ENCODE measurements at places on chromosomes 5 and 9.

DNA sequence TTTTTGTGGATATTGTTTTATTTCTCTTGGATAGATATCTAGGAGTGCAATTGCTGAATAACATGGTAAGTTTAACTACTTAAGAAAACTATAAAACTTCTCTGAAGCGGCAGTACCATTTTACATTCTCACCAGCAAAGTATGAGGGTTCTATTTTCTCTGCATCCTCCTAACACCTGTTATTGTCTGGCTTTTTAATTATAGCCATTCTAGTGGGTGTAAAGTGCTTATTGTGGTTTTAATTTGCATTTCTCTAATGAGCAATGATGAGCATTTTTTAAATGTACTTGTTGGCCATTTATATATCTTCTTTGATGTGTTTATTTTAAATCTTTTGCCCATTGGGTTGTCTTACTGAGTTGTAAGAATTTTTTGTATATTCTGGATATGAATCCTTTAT, 28.7 kb downstream of the SMIM32 start:
- DNase-seq, result no peak

DNA sequence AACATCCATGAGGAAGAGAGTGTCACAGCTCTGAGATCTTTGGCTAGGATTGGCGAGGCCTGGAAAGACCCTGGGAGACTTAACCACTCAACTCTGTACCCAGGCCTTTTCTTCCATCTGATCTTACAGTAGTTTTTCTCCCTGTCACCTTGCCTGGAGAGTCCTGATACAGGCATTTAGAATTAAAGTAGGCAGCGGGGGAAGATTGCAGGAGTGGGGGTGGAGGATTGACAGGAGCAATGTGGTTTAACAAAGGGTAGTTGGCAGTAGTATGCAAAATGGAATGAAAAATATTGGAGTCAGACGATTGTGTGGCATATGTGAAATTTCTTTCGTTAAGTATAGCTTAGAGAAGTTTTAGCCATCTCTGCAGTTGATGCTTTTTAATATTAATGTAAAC, 16.9 kb downstream of the TMEFF1 start:
- DNase-seq, result no peak

DNA sequence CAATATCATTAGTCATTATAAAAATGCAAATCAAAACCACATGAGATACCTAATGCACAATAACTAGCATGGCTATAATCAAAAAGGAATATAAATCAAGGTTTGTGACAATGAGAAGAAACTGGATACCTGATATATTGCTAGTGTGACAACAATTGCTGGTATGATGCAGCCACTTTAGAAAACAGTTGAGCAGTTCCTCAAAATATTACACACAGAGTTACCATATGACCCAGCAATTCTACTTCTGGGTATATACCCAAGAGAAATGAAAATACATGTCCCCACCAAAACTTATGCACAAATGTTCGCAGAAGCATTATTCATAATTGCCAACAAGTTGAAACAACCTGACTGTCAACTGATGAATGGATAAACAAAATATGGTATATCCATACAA, 339.7 kb upstream of the POU5F2 start:
- DNase-seq, result no peak

- no peak for DNase-seq
Measured at GRCh38 chr5:132525299-132525724, 18.0 kb downstream of the IL5 start.

DNA sequence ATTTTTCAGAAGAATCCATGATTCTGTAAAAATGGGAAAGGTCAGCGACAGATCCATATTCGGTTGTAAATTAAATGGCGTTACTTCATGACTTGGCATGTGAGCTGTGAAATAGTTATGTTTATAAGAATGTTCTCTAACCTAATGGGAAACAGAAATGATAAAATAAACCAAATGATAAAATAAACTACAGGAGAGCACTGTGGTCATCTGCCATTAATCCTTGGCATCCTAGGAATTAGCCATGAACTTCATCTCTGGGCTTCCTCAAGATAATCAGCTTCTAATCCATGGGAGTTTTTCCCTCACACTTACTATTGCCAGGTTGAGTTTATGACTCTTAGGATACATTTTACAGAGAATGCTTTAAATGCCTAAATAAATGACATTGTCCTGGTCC, 94.6 kb upstream of the SLC30A5 start:
- no peak for DNase-seq

GRCh38 chr5:44983006-44983405, 174.3 kb downstream of the MRPS30 start:
- no peak for DNase-seq

- DNase-seq, result no peak
Measured at GRCh38 chr5:123709422-123709821, 197.4 kb downstream of the CSNK1G3 start.

GRCh38 chr9:18531136-18532065, 57.4 kb downstream of the ADAMTSL1 start:
- no peak for DNase-seq

DNA sequence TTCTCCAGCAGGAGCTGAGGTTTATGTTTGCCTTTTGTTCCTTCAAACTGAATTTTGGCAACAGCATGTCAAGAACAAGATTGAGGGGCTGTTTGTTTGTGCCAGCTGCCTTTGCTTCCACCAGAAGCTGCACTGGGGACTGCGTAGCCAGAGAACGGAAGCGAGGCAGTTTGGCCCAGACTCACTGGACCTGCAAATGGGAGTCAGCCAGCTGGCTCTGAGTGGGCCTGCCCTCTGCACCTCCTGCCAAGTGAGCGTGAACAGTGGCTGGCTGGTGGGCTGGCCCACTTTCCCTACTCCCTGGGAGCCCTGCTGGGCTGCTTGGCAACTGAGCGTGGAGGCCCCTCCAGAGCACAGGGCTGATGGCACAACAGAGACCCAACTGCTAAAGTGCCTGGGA, 111.6 kb downstream of the GALNT10 start:
- DNase-seq, result no peak

GRCh38 chr5:41071975-41072374, 833 bp upstream of the MROH2B start:
- no peak for DNase-seq

- peak; percentile 96 for DNase-seq
Measured at GRCh38 chr9:133347985-133348717, at the start of the genes MED22 and RPL7A. MED22 (minus strand) TSS chr9:133348131; CDS start chr9:133346662, 1,469 bp downstream. RPL7A (plus strand) TSS chr9:133348218; CDS start chr9:133348244, 26 bp downstream.

GRCh38 chr5:4058899-4059298, 463.3 kb downstream of the IRX1 start:
- no peak for DNase-seq

- DNase-seq, result no peak
Measured at GRCh38 chr5:126234563-126235195, 188.5 kb upstream of the GRAMD2B start.

DNA sequence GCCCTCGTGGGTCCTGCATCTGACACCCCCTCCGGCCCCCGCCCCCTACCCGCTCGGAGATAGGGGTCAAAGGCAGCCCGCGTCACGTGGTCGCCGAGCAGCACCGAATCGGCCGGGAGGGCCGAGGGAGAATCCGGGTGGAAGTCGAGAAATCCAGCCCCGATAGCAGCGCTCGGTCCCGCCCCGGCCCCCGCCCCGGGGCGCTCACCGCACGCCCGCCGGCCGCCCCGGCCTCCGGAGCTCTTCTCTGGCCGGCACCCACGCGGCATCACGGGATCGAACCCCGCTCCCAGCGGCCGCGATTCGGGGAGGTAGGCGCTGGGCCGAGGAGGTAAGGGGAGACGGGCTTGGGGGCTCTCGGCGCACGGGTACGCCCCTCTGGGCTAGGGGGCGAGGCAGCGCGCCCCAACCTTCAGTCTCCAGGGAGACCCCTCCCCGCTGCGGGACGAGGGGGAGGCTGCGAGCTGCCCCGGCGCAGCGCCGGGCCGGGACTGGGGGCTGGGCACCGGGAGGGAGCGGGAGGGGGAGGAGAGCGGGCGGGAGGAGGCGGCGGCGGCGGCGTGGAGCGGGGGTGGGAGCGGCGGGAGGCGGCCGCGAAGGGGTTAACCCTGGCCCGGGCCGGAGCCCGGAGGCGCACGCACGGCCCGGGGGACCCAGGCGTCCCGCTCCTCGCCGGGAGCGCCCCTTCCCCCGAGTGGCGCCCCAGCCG, 22.1 kb upstream of the NDST1 start:
- DNase-seq, result peak; percentile 88

GRCh38 chr5:131496400-131496713, 138.7 kb downstream of the RAPGEF6 start:
- no peak for DNase-seq

DNA sequence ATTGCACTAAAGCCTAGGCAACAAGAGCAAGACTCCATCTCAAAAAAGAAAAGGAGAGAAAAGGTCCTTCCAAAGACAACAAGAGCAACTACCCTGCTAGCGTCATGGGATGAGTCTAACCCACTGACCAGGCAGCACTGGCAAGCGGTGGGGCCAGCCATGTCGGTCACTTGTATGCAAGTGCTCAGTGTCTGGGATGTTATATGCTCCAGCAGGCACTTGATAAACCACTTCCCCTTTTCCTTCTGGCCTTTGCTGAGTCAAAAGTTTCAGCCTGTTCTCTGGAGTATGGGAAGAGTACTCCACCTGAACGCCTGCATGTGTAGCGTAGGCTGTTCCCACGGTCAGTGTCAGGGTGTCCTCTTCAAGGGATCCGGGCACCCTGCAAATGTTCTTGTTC, 9.2 kb upstream of the MXD3 start:
- no peak for DNase-seq

- DNase-seq, result no peak
Measured at GRCh38 chr5:180395540-180396274, 42.6 kb upstream of the GFPT2 start.

- DNase-seq, result no peak
Measured at GRCh38 chr5:153618867-153619266, 128.4 kb downstream of the GRIA1 start.

GRCh38 chr9:13351778-13352386, 72.4 kb upstream of the MPDZ start:
- no peak for DNase-seq

DNA sequence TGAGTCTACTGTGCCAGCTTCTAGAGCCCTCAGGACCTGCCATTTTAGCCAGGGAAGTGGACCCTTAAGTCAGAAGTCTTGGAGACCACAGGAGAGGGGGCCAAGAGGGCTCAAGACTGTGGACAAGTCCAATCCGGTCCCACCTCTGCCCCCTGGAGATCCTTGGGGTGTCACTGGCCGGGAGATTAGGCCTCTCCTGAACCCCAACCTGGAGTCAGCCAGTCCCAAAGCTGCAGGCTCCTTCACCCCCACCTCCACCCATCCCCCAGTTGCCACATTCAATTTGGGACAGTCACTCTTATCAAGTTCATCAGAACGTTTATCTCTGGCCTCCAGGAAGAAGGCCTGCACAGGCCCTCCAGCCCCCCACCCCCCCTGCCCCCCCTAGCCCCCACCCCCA, 290 bp downstream of the SLC23A1 start:
- DNase-seq, result no peak

DNA sequence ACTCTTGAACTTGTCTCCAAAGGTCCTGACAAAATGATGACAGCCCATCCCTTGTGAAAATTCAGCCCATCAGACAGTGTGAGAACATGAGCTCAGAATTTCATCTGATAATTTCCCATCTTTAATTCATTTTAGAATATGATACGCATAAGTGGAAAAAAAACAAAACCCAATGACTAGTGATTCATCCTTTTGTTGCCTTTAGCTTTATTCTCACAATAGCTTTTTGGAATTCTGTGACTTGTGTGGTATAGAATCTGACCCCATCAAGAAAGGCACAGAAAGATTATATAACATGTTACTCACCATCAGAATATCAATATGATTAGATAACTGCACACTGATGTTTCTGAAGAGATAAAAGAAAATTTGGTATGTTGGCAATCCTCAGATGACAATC, 16.1 kb upstream of the TMED7 start:
- no peak for DNase-seq

DNA sequence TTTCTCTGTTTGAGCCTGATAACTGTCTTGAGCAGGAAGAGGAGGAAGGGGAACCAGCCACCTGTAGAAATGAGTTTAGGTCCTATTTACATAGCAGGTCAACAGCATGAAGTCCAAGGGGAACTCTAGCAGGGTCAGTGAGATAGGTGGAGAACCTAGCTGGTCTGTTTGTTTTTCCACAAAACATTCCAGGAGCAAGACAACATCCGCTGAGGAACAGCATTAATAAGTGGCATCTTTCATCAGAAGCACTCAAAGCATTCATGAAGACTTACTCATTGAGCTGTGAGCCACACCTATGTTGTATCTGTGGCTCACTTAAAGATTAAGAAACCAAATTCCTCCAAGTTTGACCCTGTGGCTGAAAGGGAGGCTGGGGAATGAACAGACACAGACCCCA, 115.9 kb downstream of the ACTBL2 start:
- DNase-seq, result no peak

- DNase-seq, result no peak
Measured at GRCh38 chr5:68505917-68506860, 290.6 kb downstream of the PIK3R1 start.

- peak; percentile 34 for DNase-seq
Measured at GRCh38 chr9:135073741-135074305, 13.6 kb upstream of the OLFM1 start.

DNA sequence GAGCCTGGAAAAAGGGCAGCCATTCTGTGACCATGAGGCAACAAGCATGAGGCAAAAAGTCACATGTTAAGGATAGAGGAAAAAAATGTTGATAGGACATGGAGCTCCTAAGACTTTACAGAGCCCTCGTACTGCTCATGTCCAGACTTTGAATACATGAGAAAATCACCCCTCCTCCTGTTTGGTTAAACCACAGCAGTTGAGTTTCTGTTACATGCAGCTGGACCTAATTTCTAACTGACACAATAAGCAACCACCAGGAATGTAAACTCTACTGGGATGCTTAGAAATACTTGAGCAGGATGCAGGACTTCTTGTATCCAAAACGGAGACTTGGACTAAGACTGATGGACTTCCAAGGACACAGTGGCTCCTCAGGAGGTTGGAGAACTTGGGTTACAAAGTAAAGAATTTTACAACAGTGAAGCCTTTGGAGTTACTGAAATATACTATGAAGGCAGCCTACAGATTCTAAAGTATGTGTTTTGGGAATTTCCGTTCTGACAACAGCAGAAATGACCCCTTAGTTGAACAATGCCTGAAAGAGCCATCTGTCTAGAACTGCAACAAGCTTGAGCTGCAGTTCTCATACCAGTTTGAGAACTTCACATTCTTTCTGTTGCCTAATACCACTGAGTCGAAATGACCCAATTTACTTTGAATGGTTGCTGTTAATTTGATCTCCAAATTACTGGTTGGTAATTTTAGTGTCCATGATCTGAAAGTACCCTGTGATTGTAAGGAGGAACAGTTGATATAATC, 268.9 kb downstream of the PIK3R1 start:
- no peak for DNase-seq

DNA sequence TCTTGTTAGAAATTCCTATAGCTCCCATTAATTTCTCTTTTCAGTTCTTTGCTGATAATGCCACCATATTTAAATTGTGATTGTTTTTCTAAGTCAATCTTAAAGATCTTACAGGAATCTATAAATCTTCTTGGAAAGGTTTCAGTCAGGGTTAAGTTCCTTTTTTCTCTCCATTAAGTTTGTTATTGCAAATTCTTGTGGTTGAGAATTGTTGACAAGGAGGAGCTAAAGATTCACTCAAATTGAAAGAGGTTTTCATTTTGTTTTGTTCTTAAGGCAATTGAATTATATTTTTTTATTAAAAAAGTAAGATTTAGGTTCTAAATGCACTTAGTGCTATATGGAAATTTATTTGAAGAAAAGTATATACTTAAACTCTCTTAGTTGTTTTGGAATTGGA, 213.4 kb downstream of the PRR16 start:
- DNase-seq, result no peak

Data from sciatic nerve (tissue), 2 donors.